SHP77 (cell line): ENCODE measurements at places on chromosomes 4 and X.
A peak's percentile ranks its signal among the peaks of the same experiment; 100 is the strongest.

GRCh38 chrX:70172964-70173363, 4.3 kb upstream of the DGAT2L6 start:
- no peak for DNase-seq

DNA sequence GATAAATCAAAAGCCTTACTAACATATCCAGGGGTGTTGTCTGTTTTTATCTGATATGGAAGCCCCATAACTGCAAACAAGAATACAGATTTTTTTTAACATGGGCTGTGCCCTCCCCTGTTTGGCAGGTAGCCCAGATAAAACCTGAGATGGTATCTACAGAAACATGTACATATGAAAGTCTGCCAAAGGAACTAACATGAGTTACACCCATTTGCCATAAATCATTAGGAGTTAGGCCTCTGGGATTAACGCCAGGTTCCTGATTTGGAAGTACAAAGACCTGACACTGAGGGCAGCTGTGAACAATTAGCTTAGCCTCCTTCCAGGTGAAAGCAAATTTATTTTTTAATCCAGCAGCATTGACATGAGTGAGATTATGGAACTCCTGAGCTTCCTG, 264.3 kb downstream of the TECRL start:
- peak; percentile 19 for DNase-seq

- DNase-seq = no peak
Measured at GRCh38 chrX:24113181-24113580, 36.3 kb upstream of the ZFX start.

DNA sequence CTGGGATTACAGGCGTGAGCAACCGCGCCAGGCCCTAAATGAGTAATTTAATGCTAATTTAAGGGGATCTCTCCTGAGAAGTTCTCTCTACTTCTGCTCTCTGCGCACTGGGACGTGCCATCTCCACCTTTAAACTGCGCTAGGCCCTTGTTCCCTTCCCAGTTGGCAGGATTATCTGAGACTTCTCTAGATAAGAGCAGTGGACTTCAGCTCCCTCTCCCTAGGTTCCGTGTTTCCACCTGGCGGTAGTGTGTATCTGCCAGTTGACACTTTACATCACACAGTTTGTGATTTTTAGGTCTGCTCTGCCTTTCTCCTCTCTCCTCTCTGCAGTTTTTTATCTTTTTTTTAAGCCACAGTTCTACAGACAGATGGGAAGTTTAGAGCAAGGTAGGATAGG, 40.2 kb downstream of the ARHGAP10 start:
- no peak for DNase-seq

GRCh38 chrX:132636080-132636479, 147.2 kb upstream of the MBNL3 start:
- DNase-seq = no peak

DNA sequence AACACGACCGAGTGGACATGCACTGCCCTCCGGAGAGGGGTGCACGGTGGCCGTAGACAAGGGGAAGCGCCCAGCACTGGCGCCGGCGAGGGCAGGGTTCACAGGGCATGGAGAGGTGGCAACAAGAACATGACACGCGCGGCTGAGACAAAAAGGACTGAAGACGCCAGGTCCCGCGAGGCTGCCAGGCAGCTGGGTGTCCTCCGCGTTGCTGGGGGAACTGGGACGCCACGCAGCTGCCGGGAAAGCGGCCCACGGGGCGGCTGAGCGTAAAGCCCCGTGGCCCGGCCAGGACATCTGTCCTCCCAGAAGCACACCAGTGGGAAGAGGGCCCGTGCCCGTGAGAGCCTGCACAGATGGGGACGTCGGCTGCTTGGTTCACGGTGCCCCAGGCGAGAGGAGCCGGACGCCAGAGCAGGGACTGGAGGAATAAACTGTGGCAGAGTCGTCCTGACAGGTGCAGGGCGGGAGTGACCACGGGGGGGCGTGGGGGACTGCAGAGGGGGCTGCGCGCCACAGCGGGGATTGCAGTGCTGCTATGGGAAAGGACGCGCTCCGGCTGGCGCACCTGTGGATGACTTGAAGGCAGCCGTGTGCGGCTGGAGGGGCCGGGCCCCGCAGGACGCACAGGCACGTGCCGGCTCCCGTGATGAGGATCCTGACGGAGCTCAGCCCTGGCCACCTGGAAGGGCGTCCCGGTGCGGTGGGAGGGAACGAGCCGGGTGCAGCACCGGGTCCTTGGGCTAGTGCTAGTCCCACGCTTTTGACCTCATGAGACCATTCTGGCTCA, 32.1 kb upstream of the GTPBP6 start:
- DNase-seq = no peak

DNA sequence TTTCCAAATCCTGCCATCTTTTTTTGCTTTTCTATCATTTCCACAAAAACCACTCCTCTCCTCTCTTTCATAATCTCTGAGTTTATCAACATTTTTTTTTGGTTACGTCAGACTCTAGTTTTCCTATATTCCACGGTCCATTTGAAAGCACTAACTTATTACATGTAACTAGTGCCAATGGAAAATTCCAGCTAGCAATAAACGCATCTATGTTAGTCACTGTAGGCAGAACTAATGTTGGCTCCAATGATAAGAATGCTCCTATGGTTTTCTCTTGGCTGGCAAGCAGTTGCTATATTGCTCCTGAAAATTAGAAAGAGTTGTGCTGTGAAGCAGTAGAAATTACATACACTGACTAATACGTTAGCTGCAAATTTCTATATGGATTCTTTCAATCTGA, 634.6 kb upstream of the FTHL17 start:
- no peak for DNase-seq

- no peak for DNase-seq
Measured at GRCh38 chr4:90503677-90504076, 376.5 kb downstream of the CCSER1 start.

DNA sequence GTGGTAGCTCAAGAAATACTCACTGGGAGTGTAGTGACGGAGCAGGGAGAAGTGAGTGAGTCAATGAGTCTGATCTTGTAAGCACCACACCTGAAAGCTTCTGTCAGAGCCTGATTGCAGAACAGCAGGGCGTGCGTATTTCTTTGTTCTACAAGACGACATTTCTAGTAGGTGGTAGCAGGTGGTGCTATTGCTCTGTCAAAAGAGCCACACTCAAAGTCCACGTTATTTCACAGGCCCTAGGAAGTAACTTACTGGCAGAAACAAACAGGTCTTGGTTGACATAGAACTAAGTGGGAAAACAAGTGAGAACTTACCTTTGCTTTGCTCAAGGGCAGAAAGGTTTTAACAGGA, 46.4 kb upstream of the SPRY1 start:
- no peak for DNase-seq

DNA sequence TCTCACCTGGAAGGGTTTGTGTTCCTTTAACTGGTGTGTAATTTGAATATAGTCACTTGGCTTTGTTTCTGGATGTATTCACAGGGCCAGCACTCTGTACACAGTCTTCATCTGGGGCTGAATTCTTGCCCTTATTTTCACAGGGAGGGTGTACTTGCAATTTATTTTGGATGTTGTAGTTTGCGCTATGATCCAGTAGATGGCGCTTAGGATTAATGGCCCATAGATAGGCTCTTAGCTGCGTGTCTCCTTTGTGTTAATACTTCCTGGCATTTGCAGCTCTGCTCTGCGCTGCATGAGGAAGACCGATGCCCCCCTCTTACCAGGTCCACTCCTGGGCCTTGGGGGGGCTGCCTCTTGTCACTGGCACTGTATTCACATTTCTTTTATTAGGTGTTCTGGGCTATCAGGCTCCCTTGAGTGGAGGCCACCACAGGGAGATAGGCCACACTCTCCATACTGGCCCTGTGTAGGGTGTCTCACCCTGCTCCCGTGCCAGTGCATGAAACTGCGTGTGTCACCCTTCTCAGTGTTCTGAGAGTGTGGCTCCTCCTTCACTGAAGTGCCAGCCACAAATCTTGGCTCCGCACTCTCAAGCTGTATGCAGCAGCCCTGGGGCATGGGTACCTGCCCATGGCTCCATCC, 562.2 kb downstream of the ZIC3 start:
- DNase-seq = no peak

- no peak for DNase-seq
Measured at GRCh38 chr4:94400191-94400590, 51.6 kb upstream of the PDLIM5 start.

- no peak for DNase-seq
Measured at GRCh38 chr4:174192943-174193342, 90.5 kb downstream of the FBXO8 start.

DNA sequence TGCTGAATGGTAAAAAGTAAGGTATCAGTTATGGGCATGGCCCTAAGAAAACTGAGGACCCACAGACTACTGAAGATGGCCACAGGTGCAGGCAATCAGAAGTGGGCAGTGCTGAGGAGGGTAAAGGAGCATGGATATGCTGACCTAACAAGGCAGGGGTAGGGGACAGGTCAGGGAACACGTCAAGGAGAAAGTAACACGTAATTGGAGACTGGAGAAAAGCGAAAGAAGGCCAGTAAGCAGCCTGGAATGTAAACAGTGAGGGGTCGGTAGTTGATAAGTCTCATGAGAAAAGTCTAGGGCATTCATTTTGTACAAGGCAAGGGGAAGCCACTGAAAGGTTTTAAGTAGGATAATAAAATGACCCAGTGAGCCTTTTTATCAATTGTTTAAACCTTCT, 153.3 kb downstream of the PRDM5 start:
- DNase-seq = no peak

- no peak for DNase-seq
Measured at GRCh38 chrX:6053141-6053540, 175.5 kb downstream of the NLGN4X start.

GRCh38 chr4:103719105-103719829, 518 bp downstream of the TACR3 start:
- DNase-seq = no peak

DNA sequence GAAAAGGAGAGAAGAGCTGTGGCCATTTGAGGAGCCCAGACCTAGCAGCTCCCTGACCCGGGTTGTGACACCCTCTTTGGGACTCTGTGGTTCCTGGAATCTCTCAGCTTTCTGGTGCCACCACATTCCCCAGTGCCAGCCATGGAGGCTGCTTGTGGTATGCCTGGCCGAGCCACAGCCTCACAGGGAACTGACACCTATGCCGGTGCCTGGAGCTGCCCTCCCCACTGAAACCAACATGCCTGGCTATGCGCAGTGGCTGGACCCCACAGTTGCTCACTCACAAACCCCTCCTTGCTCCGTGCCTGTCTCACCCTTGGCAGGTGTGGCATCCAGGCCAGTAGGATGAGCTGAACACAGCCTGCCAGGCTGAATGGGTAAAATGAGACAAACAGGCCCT, 749.4 kb downstream of the ARAP2 start:
- no peak for DNase-seq
